Activated T-cell treated with anti-CD3 and anti-CD28 coated beads, Interleukin-2, amount 50 U/mL, for 24 hours (primary cell): ENCODE measurements at places on chromosomes 11 and 22.

DNA sequence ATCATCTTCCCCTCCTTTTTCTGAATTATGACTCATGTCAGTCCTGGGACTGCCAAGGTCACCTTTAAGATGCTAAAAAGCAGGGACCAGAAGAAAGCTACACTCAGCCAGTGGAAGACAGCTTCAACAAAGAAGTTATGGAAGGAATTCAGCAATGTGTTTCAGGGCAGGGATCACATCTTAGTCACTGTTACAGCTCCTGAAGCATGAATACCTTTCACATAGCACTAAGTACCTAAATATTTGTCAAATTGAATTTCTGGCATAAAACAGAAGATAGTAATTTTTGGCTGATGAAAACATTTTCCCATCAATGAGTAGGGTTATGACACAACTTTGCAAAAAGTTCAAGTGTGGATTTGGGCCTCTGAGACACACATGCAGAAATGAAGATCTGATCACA, 5.2 kb downstream of the DDB1 start:
- no peak for DNase-seq
- H3K27me3 ChIP-seq, result no peaks in the 10 kb centered on the region
- peaks cover 98% of the 10 kb centered on the region for H3K36me3 ChIP-seq
- H3K4me1 ChIP-seq, result peaks cover 46% of the 10 kb centered on the region
- no peak overlapping the region for H3K27ac ChIP-seq

GRCh38 chr11:14904745-14905103, 12.7 kb upstream of the CYP2R1 start:
- peaks cover 51% of the 10 kb centered on the region for H3K4me1 ChIP-seq
- peak; percentile 90 for DNase-seq
- H3K4me3 ChIP-seq, result peak overlapping the region; percentile 83
- H3K36me3 ChIP-seq, result no peaks in the 10 kb centered on the region
- H3K27me3 ChIP-seq, result no peaks in the 10 kb centered on the region

DNA sequence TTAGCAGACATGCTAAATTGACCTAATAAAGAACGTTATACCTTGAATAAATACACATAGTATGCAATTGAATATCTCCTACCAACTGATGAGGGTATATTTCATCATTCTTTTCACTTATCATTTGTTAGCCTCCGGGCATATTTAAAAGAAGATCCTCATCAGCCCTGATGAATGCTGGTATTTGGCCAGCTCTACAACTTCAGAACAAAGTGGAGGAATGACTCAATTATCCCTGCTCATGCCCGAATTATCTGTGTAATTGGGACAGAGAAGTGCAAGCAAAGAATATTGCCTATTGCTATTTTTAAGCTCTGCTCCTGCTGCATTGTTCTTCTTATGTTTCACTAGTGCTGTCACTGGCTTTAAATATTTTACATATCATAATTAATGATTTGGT, 622.1 kb downstream of the METTL15 start:
- no peaks in the 10 kb centered on the region for H3K4me1 ChIP-seq
- H3K4me3 ChIP-seq, result no peak overlapping the region
- no peak overlapping the region for H3K27ac ChIP-seq
- H3K27me3 ChIP-seq, result no peaks in the 10 kb centered on the region
- H3K36me3 ChIP-seq, result no peaks in the 10 kb centered on the region
- no peak for DNase-seq

DNA sequence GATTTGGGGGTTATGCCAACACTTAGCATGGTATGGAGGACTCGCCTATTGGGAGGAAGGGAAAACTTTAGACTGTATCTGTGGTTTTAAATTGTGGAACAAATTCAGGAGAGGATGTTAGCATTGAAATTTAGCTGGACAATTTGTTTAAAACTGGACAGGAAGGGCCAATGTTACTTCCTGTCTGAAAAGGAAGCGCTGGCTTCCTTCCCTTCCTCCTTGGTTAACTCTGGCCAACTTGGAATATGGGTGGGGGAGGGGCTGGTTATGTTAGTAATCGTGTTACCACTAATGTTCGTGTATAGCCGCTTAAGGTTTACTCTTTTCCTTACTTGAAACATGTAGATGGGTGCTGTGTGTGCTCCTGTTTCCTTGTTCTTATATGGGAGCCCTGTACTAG, 13.9 kb downstream of the CTNND1 start:
- no peak overlapping the region for H3K27ac ChIP-seq
- no peak overlapping the region for H3K4me3 ChIP-seq
- no peak for DNase-seq
- peaks cover 17% of the 10 kb centered on the region for H3K4me1 ChIP-seq

DNA sequence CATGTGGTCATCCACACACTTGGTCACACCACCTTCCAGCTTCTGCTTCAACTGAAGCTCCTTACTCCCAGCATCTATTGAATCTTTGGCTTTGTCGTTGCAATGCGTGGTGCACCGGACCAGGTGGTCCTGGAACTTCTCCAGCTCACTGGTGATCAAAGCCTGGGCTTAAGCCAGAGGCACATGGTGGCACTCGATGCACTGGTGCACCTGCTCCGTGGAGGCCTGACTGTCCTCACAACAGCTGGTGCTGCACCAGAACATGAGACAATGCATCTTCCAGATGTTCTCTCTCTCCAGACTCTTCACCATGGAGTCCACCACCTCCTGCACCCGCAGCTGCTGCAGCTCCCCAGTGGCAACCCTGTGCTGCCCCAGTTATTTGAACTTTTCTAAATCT, 56.0 kb downstream of the CELSR1 start:
- DNase-seq, result no peak
- H3K27ac ChIP-seq, result no peak overlapping the region
- peaks cover 21% of the 10 kb centered on the region for H3K4me1 ChIP-seq
- H3K27me3 ChIP-seq, result peaks cover 27% of the 10 kb centered on the region

- no peak overlapping the region for H3K4me3 ChIP-seq
- H3K27me3 ChIP-seq, result no peaks in the 10 kb centered on the region
- H3K4me1 ChIP-seq, result peaks cover 6% of the 10 kb centered on the region
- H3K27ac ChIP-seq, result no peak overlapping the region
- H3K36me3 ChIP-seq, result no peaks in the 10 kb centered on the region
Observed at GRCh38 chr22:42547562-42547961, 6.2 kb upstream of the SERHL2 start.

DNA sequence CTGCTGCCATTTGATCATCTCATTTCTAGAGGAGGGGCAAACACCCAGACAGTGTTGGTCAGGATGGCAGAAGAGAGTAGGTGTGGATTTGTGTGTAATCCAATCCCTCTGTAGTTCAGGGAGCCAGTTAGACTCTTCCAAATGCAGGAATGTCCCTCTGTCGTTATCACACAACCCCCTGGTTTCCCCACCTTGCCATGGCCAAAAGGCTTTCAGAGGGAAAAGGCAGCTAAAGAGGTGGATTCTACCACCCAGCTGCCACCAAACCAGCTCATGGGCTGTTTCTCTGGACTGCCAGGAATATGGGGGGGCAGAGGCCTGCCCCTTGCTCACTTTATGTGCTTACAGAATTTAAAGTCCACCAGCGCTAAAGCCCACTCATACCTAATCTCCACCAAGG, 18.1 kb downstream of the TSKU start:
- DNase-seq, result no peak
- H3K36me3 ChIP-seq, result no peaks in the 10 kb centered on the region
- H3K27me3 ChIP-seq, result peaks cover 25% of the 10 kb centered on the region
- H3K4me3 ChIP-seq, result no peak overlapping the region
- H3K27ac ChIP-seq, result no peak overlapping the region

- H3K27ac ChIP-seq, result peak overlapping the region; percentile 78
- H3K4me3 ChIP-seq, result no peak overlapping the region
- no peak for DNase-seq
- no peaks in the 10 kb centered on the region for H3K27me3 ChIP-seq
- H3K36me3 ChIP-seq, result peaks cover 73% of the 10 kb centered on the region
Observed at GRCh38 chr22:46815896-46816731, 53.7 kb downstream of the TBC1D22A start.

- no peaks in the 10 kb centered on the region for H3K4me1 ChIP-seq
- H3K27me3 ChIP-seq, result peaks cover 4% of the 10 kb centered on the region
- DNase-seq, result no peak
- H3K27ac ChIP-seq, result no peak overlapping the region
Observed at GRCh38 chr11:62012451-62012831, 45.0 kb upstream of the FTH1 start.

GRCh38 chr11:101881586-101881985, 33.2 kb upstream of the CEP126 start:
- no peaks in the 10 kb centered on the region for H3K4me1 ChIP-seq
- no peak overlapping the region for H3K4me3 ChIP-seq
- DNase-seq, result no peak
- H3K36me3 ChIP-seq, result no peaks in the 10 kb centered on the region
- no peak overlapping the region for H3K27ac ChIP-seq

DNA sequence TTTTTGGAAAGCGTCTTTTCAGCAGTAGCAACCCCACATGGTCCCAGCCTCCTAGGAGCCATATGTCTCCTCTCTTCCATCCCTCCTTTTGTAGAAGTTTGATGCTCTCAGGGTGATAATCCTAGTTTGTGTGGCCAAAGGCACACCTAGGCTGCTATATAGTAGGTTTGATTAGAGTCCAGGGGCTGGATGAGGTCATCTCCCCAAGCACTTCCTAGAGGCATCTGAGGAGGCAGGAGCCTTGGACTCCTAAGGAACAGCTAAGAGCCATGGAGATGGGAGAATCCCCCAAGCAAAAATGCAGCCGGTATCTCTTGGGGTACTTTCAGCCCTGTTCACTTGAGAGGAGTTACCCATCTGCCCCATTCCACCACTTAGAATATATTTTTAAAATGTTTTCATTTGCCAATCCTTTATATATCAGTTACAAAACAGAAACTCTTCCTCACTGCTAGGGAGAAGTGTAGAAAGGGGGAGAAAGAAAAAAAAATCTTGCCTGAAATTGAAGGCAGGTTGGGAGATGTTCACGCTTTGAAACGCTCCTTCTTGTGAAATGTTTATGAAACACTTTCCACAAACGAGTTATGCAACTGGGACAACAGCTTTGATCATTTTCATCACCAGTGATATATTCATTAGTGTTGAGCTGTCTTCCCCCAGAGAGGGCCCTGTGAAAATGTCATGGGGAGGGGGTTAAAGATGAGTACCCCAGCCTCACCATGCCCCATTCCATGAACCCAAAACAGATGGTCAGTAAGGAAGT, 31.9 kb upstream of the TLCD5 start:
- no peak for DNase-seq
- H3K27me3 ChIP-seq, result peaks cover 73% of the 10 kb centered on the region
- H3K4me1 ChIP-seq, result peaks cover 2% of the 10 kb centered on the region

DNA sequence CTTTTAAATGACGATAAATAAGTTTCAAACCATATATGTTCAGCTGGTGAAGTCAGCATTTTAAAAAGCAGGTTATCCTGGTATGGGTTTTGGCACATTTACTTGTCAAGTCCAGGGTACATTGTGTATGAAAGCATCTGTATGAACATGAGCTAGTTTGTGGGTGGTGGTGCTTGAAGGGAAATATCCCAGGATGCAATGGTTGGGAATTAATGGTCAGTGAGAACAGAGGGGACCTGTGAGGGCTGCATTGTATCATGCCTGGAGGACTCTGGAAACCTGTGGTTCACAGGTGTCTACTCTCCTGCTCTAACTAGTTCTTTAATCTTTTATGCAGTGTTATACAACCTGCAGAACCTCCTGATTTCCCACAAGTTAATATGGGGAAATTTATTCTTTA, 5.8 kb downstream of the DEPDC7 start:
- no peak for DNase-seq
- H3K27ac ChIP-seq, result no peak overlapping the region
- H3K4me1 ChIP-seq, result peaks cover 27% of the 10 kb centered on the region
- H3K36me3 ChIP-seq, result no peaks in the 10 kb centered on the region
- peaks cover 18% of the 10 kb centered on the region for H3K27me3 ChIP-seq

GRCh38 chr11:643849-644738, 7.0 kb downstream of the DRD4 start:
- H3K36me3 ChIP-seq, result peaks cover 37% of the 10 kb centered on the region
- peaks cover 8% of the 10 kb centered on the region for H3K27me3 ChIP-seq
- no peak overlapping the region for H3K4me3 ChIP-seq
- H3K4me1 ChIP-seq, result peaks cover 5% of the 10 kb centered on the region
- H3K27ac ChIP-seq, result no peak overlapping the region
- DNase-seq, result no peak

- no peaks in the 10 kb centered on the region for H3K27me3 ChIP-seq
- H3K27ac ChIP-seq, result no peak overlapping the region
- DNase-seq, result no peak
- no peak overlapping the region for H3K4me3 ChIP-seq
- no peaks in the 10 kb centered on the region for H3K4me1 ChIP-seq
- peaks cover 41% of the 10 kb centered on the region for H3K36me3 ChIP-seq
Observed at GRCh38 chr11:44842220-44842619, 108.5 kb downstream of the TP53I11 start.

- peaks cover 99% of the 10 kb centered on the region for H3K27me3 ChIP-seq
- H3K4me3 ChIP-seq, result no peak overlapping the region
- H3K4me1 ChIP-seq, result peaks cover 50% of the 10 kb centered on the region
Observed at GRCh38 chr11:124867700-124868099, 2.5 kb downstream of the ROBO3 start.

DNA sequence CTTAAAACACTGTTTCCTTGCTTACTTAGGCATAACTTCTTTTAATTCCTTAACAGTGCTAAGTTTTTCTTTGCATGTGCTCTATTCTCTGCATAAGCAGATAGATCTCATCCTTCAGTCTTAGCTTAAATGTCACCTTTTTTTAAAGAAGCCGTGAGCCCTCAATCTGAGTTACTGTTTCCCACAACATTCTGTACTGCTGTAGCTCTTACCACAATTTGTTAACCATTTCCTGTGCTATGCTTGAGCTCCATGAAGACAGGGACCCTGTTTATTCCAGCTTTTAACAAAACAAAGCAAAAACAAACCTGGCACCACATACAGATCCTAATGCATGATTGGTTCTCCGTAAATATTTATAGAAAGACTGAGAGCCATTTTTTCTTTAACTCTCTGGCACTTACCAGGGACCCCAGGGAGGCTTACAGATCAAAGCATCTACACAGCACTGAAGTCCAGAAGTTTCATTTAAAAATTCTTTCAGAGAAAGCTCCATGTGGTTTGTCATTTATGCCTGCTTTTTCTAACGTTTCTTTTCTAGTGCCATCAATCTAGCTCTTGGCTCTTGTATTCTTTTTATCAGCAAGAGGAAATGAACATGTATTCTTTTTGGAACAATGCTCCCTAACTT, 74.9 kb downstream of the DYNC2H1 start:
- H3K4me3 ChIP-seq, result no peak overlapping the region
- no peak overlapping the region for H3K27ac ChIP-seq
- no peak for DNase-seq
- no peaks in the 10 kb centered on the region for H3K27me3 ChIP-seq
- H3K36me3 ChIP-seq, result no peaks in the 10 kb centered on the region

DNA sequence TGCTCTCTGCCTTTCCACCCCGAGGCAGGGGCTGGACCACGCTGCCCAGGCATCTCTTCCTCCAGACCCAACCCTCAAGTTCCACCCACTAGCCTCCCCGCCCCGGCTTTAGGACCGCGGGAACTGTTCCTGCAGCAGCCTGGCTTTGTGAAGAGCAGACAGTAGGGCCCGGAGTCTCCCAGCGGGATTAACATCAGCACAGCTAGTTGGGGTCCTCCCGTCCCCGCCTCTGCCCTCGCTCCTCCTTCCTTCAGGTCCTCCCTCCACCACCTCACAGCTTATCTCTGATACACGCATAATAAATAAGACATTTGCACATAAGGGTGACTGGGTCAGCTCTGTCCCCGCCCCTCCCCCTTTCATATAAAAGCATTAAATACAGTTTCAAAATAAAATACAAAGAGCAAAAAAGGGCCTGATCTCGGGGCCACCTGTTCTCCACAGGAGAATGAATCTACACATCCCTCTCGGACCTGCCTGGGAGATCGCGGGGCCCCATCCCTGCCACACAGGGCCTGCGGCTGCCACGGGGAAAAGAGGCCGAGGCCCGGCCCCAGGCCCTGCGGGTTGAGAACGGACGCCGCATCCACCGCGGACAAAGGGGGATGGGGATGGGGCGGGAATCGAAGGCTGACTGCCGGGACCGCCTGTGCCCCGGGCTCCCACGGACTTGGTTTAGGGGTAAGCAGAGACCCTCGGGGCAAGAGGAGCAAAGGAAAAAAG, 6.5 kb downstream of the ZFTA start:
- no peak overlapping the region for H3K27ac ChIP-seq
- no peak overlapping the region for H3K4me3 ChIP-seq
- no peaks in the 10 kb centered on the region for H3K27me3 ChIP-seq
- peaks cover 23% of the 10 kb centered on the region for H3K36me3 ChIP-seq
